ENCODE measurements at places on chromosomes 5 and 9. TPM values are rescaled to one million over a fixed set of nuclear protein-coding genes. Genes with fewer than 3 reads are reported as not detected.

DNA sequence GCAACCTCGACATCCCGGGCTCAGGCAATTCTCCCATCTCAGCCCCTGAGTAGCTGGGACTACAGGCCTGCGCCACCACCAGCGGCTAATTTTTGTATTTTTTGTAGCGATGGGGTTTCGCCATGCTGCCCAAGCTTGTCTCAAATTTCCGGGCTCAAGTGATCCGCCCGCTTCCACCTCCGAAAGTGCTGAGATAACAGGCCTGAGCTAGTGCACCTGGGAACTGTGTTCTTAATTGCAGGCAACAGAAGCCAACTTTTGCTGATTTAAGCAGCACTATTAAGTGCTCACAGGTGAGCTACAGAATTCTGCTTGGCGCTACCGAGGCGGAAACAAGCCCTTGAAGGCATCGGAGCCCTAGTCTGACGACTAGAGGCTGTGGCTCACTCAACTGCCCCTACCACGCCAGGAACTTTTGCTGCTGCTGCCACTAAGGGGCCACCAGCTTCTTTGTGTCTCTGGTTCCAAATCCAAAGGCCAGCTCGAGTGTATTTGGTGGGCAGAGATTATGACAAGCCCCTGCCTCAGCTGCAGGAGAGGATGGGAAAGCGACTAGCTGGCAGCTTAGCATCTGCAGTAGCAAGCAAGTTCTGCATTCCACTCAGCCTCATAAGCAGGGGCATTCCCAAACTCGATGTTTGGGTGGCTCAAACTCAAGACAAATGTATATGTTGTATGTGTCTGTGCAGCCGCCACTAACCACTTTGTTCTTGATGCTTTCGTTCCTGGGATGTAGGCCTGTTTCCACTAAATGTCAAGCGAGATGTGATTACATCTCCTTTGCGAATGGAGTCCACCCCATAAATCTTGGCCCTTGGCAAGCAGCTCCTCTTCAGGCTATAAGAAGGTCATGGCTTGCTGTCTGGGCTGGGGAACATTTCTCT is 10.6 kb upstream of the HMCN2 start:
- no peak for DNase-seq

GRCh38 chr5:134131578-134132350 is 17.3 kb downstream of the TCF7 start:
- DNase-seq: no peak

- DNase-seq: no peak
These were observed 1.2 kb downstream of the MAPK9 start for GRCh38 chr5:180290568-180291233.

DNA sequence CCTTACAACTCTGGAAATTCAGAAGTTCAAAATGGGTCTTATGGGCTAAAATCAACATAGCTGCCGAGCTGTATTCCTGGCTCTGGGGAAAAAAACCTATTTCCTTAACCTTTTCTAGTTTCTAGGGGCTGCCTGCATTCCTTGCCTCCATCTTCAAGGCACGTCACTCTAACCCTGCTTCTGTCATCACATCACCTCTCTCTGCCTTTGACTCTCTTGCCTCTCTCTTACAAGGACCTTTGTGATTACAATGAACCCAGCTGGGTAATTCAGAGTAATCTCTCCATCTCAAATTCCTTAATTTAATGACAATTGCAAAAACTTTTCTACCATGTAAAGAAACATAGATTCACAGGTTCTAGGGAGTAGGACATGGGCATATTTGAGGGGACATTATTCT is 103.1 kb upstream of the SMC2 start:
- no peak for DNase-seq

- no peak for DNase-seq
These were observed 133.5 kb downstream of the GADD45G start for GRCh38 chr9:89738137-89738932.

DNA sequence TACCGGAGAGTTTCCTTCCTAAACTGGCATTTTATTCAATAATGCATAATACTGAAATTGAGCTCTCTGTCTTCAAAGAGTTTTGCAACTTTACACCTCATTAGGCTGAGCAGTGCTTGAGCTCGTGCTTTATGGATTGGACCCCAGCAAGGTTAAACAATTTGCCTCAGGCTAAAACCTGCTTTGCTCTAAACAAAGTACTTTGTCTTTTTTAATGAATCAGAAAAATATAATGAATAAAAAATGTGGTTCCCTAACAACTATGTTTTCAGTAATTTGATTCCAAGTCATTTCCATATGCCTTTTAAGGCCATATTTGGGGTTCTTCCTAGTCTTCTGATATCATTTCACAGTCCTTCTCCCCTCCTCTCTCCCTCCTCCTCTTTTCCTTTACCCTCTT is 20.0 kb downstream of the ZNF366 start:
- DNase-seq: no peak

DNA sequence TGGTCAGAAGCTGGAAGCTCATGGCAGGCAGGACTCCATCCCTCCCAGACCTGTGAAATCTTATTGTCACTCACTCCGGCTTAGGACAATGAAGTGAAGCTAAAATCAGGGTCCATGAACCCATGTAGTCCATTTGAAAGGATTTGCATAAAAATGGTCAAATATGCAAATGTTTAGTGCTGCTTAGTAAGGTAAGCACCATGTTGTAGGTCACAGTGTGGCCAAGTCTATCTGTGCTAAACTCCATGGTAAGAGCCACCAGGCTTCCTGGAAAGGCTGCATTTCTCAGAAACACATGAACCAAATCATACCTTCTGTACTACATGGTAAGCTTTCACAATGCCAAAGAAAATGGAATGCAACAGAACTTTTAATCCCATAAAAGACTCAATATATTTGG is 5.7 kb downstream of the ALG2 start:
- no peak for DNase-seq

MEIKIN gene
- not detected for total RNA-seq

CDC26 gene
- 25.2 TPM for total RNA-seq

SIL1 gene
- total RNA-seq: 64.7 TPM

BHMT gene
- total RNA-seq: not detected

- no peak for DNase-seq
These were observed 29.5 kb downstream of the S1PR3 start for GRCh38 chr9:89020754-89021153.

- DNase-seq: no peak
These were observed 10.8 kb downstream of the SPAAR start for GRCh38 chr9:35920051-35920620.

LCN2 gene
- total RNA-seq: not detected

PAEP gene
- total RNA-seq: not detected

DNA sequence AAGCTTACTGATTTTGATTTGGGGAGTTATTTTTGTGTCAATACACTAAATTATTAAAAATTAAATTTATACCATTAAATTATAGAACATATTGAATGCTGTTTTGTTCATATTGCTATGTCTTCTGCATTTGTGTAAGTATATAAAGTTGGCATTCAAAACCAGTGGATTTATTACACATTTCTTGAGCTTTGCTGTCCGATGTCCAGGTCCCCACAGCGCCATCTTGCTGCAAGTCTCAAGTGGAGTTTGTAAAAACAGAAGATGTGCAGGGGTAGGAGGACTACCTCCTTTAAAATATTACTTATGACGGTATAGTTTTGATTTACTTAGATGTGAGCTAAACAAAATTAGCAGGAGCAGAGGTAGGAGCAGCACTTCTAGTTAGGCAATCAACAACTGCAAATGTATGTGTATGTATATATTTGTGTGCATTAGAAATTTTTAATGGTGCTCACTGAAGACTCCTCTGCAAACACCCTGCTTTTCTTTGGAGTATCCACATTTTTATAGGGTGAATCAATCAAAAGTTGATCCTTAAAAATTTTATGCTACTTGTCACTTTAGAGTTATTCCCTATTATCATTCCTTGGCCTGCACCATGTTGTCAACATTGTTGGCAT is 37.4 kb downstream of the CPEB4 start:
- DNase-seq: peak; percentile 30

GRCh38 chr9:131585375-131585774 is 40.1 kb downstream of the PRRT1B start:
- no peak for DNase-seq

DNA sequence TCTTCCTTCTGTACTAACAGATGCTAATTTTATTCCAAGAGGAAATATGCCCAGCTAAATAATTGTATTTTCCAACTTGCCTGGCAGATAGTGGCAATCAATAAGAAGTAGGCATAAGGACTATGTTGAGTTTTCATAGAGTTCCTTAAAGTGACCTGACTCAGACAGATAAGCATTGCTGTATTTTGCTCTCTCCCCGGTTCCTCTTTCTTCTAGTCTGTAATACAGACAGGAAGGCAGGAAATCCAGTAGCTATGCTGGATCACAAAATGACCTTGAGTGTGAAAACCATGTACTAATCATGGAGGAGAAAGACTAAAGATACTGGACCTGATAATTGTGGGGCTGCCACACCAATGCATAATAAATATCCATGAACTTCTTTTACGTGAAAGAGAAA is 701.7 kb downstream of the CETN3 start:
- no peak for DNase-seq

DNA sequence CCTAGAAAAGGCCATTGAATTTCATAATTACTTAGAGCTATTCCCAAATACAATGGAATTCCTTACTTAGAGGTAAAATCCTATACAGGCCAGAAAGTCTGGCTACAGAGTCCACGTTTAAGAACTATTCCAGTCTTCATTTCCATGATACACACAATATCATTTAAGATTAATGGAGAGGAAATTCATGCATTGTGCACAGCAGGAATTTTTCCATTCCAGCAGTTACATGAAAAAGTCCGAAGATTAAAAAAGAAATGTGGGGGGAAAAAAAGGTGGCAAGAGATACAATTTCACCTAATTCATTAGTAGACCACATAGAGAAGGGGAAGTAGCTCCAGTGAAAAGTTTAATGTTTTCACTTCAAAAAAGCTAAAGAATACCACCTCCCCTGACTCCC is 63.1 kb downstream of the CHD1 start:
- DNase-seq: no peak

- DNase-seq: no peak
These were observed 13.9 kb downstream of the PRRC2B start for GRCh38 chr9:131407717-131408195.

- no peak for DNase-seq
These were observed 360.2 kb downstream of the DEPDC1B start for GRCh38 chr5:60339691-60340201.

GRCh38 chr9:84959339-84959738 is 289.8 kb downstream of the NTRK2 start:
- DNase-seq: no peak

- DNase-seq: no peak
These were observed 20.1 kb upstream of the AKNA start for GRCh38 chr9:114407889-114408288.

LVRN gene
- 0.15 TPM for total RNA-seq

ARL14EPL gene
- not detected for total RNA-seq

LCP2 gene
- not detected for total RNA-seq

DNA sequence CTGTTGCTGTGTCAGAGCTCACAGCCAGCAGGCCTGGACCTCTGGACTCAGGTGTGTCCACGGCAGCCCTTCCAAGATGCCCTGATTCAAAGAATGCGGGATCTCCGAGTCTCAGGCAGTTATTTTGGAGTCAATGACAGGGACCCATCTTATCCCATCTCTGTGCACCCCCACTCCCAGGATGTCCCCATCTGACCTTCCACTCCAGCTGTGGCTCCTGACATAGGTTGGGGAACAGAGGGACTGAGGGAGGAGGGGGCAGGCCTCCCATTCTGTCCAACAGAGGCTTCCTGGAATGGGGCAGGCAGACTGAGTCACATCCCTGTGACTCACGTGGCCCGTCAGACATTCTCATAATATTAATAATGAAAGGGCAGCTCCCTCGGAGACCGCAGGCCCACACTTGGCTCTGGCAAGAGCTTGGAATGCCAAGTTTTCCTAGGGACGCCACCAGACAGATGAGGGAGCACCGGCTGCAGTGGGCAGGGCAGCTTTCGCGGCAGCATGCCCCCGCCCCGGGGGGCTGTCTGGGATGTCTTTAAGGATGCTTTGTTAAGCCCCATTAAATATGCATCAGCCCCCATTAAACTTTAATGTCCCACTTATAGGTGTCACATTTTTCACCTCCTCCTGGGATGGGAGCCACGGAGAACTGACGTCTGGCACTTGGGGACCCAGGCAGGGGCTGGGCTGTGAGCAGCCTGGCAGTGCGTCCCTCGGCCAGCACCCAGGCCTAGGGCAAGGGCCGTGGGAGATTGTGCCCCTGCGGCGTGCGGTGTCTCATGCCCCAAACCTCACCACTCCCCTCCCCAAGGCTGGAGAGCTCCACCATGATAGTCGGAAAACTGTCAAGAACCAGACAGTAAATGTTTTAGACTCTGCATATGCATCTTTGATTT is 23.6 kb upstream of the FIBCD1 start:
- DNase-seq: peak; percentile 93

PRR16 gene
- total RNA-seq: 68.6 TPM

ADAMTS16 gene
- not detected for total RNA-seq

DNA sequence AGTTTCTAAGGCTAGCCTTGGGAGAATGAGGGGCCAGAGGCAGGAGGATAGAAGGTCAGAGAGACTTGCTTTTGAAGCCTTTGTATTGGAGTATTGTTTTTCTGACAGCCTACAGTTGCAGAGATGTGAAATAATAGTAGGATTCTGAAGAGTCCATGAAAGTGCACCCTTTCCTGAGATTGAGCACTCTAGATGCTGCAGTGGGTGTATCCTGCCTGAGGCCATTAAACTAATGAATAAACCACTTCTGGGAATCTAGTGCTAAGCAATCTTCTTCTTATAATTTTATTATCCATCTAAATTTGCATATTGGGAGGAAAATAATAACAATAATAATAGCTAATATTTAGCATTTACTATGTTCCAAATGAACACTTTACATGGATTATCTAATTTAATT is 19.3 kb upstream of the NNT start:
- no peak for DNase-seq

DNA sequence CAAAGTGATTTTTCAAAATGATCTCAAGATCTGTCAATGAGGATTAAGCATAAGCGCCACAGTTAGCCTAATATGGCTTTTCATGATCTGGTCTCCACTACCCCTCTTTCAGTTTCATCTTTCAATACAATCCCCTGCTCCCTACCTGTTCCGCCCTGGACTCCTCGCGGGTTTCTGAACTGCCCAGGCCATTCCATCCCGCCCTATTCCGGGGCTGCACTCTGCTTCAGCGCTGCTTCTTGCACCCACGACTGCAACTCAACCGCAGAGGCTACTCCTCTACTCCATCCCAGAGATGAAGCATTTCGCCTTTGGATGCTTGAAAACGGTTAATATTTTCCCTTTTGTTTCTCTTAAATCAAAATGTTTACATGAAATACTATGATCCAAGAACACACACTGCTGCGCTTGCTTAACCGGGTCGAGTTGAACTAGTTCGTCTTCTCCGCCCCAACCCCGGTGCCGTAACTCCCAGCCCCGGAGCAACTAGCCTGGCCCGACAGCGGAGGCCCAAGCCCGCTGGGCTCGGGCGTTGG is 716 bp upstream of the OTULIN start:
- DNase-seq: no peak

DNA sequence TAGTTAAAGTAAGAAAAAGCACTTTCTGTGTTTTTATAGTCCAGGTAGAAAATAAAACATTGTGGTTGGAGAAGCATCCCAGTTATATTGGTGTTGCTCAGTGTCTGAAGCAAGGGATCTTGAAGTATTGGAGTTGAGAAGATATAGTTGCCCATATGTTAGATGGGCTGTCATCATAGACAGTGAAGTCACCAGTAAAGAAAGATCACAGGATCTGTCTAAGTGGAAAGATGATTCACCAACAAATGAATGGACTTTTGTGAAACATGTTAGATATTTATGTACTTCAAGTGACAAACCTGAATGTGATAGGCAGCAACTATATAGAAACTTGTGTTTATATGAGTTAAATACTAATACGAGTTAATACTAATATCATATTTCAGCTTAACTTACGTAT is 11.7 kb downstream of the OGN start:
- no peak for DNase-seq
